ENCODE measurements at places on chromosomes 1 and 21.
A peak's percentile ranks its signal among the peaks of the same experiment; 100 is the strongest.

- no peak for DNase-seq
These were observed 22.5 kb upstream of the RHBDL2 start for GRCh38 chr1:38964140-38964548.

GRCh38 chr1:183562701-183563100, 27.6 kb downstream of the NCF2 start:
- no peak for DNase-seq

- peak; percentile 66 for DNase-seq
These were observed 7.8 kb upstream of the SRRM1 start for GRCh38 chr1:24635195-24635843.

- DNase-seq: no peak
These were observed 16.1 kb upstream of the LRRC3 start for GRCh38 chr21:44439211-44439600.

DNA sequence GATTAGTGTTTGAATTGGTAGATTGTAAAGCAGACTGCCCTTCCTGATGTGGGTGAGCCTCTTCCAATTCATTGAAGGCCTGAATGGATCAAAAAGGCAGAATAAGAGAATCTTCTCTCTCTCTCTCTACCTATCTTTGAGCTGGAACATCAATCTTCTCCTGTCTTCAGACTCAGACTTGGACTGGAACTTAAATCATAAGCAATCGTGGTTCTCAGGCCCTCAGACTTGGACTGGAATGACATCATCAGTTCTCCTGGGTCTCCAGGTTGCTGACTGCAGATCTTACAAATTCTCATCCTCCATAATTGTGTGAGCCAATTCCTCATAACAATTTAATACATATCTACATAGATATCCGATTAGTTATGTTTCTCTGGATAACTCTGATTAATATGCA, 66.8 kb downstream of the IER5 start:
- DNase-seq: no peak

GRCh38 chr21:36719614-36720013, 20.7 kb downstream of the SIM2 start:
- no peak for DNase-seq

- DNase-seq: no peak
These were observed 99.9 kb upstream of the SERBP1 start for GRCh38 chr1:67530071-67530470.

GRCh38 chr1:58768971-58769808, 14.7 kb downstream of the JUN start:
- peak; percentile 84 for DNase-seq

All from NCI-H2029 (cell line).